ENCODE measurements at places on chromosomes 5 and 9. TPM values are rescaled to one million over a fixed set of nuclear protein-coding genes. Genes with fewer than 3 reads are reported as not detected.
A peak's percentile ranks its signal among the peaks of the same experiment; 100 is the strongest.

The POU4F3 gene
- 0.30 TPM for total RNA-seq

The SCAI gene
- 17.3 TPM for total RNA-seq

The CDKN2A gene
- not detected for total RNA-seq

The ZNF782 gene
- 17.1 TPM for total RNA-seq

The POLR3G gene
- total RNA-seq: 2.5 TPM

The PCA3 gene
- not detected for total RNA-seq

DNA sequence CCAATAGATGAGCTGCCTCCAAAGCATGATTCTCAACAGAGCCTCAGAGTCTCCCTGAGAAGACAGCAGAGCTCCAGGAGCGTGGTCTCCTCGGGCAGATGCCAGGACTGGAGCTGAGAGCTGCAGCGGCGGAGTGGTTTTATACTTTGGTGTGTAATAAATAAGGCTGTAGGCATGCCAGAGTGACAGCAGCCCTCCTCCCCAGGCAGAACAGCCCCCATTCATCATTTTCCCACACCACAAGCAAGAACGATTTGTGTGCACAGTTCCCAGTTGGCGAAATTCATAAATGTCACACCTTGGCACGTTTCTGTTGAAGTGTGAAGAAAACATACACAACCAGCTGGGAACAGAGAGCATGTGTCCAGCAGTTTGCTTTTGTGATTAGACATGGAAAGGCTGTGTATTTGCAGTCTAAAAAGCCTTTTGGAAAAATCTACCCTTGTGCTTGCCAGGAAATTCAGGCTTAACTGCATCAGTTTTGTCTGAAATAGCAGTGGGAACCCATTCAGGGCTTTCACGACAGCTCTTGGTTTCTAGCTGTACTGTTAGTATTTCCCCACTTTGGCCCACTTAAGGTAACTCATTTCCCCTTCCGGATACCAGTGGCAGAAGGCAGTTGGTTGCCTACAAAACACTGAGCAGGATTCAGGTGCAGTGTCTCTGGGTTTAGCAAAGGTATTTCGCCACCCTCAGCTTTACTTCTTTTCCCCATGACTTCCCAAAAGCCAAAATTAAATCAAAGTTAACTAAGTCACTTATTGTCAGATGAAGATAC is at the start of gene C1QTNF3:
TSS of gene C1QTNF3 (minus strand) at position 115 of the 778 bp plus-strand sequence. CDS start at position 27, 88 bp downstream.
- peak; percentile 57 for DNase-seq

DNA sequence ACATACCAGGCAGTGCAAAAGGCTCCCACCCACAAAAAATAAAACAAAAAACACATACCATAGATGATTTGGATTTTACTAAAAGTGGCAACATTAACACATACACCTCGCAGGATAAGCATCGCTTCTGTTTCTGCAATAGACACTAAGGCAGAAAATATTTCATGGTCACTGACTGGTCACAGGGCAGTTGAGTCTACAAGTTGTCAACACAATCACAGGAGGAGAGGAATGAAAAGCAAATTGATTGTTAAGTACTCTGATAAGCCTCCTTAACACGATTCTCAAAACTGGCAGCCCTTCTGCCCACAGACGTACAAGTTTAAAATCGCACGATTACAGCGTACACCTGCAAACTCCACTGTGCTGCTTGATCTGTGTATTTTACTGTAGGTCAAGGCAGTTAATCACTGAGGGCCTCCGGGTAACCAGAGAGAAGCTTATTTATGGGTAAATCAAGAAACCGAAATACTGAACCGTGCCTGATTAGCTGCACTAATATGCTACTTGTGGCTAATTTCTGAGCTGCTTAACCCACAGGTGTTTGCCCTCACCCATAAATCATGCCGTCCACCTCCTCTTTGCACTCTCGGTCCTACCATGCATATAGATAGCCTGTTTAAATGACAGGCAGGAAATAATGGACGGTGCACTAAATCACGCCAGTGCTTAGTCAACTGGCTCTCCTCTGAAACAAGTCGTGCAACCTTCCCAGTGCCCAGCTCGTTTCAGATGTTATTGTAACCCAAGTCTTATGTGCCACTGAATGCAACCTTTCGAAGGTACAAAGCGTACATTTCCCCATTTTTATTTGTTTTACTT is 659.4 kb upstream of the ADAMTS16 start:
- no peak for DNase-seq

GRCh38 chr9:125374443-125375309 is 113.0 kb downstream of the GAPVD1 start:
- DNase-seq: peak; percentile 34

DNA sequence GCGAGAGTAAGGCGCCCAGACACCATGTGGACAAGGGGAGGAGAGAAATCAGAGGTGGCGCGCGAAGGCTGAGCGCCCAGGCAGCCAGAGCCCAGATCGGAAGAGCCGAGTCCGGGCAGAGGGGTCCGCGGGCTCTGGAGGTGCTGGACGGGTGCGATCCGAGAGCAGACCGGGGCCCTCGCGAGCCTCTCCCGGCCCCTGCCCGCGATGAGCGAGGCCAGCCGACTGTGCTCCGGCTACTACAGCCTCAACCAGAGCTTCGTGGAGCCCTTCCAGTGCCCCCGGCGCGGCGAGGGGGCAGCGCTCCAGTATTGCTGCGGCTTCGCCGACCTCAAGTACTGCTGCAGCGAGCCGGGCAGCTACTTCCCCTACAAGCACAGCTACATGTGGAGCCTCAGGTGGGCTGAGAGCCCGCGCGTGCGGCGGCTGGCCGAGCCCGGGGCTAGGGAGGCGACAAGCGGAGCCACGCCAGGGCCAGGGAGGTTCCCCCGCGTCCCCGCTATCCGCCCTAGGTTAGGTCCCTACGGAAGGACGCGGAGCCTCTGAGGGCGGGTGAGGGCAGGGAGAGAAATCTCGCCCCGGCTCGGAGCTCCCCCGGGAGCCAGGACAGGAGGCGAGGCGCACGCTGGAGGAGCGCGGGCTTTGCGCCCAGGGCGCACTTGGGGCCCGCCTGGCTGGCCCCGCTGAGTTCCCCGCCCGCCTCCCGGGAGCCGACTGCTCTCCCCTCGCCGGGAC is at the start of gene SHISAL2B:
TSS of gene SHISAL2B (plus strand) at position 87 of the 735 bp plus-strand sequence. CDS start at position 208, 121 bp downstream.
- no peak for DNase-seq

GRCh38 chr9:136089697-136090045 is 5.4 kb downstream of the NACC2 start:
- DNase-seq: no peak

All from uterus (tissue), 4 donors.